CD4-positive, alpha-beta T cell treated with Interleukin-15 for 1 hour (primary cell): ENCODE measurements at places on chromosomes 16 and 17.

DNA sequence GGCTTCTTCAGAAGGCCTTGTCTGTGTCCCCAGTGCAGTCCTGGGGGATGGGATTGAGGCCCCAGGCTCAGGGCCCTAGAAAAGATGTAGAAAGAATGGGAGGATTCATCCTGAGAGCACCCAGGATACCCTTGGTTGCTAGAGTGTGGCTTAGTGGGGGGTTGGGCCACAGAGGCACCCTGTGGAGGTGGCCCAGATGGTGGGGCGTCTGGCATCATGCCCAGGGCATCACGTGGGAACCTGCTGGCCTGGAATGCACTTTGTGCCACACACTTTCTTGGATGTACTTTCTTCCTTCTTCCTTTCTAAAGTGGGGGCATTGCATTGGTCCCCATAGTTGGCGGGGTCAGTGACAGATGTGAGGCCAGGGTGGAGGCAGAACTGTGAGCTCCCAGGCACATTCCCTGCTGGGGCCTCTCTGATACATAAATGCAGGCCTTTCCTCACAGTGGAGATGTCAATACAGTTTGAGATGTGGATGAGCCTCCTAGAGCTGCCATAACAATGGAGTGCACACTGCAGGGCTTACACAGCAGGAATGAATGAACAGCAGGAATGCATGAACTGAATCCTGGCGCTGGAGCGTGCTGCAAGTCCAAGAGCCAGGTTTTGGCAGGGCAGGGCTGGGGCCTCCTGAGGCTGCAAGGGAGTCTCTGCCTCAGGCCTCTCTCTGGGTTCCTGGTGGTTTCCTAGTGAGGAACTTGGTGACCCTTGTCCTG, 43.3 kb downstream of the MGAT5B start:
- DNase-seq = no peak

DNA sequence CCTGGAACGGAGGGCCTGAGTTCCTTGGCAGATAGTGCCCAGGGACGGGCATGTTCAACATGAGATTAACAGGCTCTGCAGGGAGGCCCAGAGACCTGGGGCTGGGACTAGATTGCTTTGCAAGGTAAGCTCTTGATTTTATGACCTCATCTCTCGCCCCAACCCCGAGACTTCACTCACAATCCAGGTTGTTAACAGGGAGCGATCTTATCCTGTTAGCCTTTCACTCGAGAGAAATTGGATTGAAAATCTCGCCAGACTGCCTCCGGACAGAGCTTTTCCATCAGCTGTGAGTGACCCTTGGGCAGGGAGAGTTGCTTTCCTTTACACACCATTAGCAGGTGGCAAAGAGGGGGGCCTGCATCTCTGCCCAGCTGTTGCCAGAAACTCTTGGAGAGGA, 521.7 kb upstream of the EEF2KMT start:
- no peak for DNase-seq

- DNase-seq = no peak
These were observed 5.5 kb upstream of the RDM1 start for GRCh38 chr17:35936063-35936462.

- no peak for DNase-seq
These were observed 22.6 kb upstream of the NGFR start for GRCh38 chr17:49472527-49472926.

DNA sequence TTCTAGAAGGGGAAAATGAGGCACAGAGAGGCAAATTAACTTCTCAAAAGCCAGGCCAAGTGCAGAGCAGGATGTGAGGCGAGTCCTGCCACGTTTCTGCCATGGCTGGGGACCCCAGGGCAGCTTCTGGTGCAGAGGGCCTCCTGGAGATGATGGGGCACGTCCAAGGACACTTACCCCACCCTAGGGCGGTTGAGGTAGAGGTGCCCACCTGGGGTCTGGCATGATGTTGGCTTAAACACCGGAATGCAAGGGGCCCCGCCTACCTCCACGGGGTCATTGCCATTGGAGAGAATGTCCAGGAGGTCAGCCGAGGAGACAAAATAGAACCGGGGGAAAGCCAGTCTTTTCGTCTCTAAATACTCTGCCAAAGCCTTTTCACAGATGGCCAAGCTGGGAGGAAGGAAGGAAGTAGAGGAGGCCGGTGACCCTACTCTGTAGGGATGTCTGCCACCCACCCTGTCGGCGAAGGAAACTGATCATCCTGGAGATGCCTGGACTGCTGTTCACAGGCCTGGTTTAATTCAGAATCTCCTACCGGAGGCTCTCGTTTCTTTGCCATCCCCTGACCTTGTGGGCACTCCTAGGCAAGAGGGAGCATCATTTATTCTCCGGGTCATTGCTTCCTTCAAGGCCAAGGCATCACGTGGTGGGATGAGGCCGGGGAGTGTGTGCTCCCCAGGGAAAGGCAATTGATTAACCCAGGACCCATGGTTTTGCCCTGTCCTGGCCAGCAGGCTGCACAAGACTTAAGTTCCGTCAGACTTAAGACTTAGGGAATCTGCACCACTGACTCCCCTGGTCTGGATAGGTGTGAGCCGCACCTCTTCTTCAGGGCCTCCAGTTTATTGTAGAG, 70.5 kb downstream of the DNAH17 start:
- DNase-seq = no peak

- no peak for DNase-seq
These were observed 1.3 kb downstream of the PLXDC1 start for GRCh38 chr17:39150104-39150634.

GRCh38 chr16:30119428-30119827, 3.6 kb downstream of the MAPK3 start:
- DNase-seq = no peak

DNA sequence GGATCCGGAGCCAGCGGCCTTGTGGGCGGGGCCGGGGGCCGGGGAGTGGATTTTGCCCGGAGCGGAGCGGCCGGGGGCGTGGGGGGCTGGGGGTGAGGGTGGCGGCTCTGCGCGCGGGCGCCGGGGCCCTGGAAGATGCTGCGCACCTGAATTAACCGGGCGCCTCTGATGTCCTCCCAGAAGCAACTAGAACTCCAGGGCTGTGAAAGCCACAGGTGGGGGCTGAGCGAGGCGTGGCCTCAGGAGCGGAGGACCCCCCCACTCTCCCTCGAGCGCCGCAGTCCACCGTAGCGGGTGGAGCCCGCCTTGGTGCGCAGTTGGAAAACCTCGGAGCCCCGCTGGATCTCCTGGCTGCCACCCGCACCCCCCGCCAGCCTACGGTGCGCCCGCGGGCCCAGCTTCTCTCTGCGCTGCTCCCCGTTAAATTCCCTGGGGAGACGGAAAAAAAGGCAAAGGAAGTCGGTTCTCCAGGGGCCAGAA, 549 bp downstream of the SLC26A11 start:
- DNase-seq = no peak

- no peak for DNase-seq
These were observed 135.8 kb downstream of the CEP112 start for GRCh38 chr17:66056148-66056547.

GRCh38 chr17:13222975-13223374, 205.1 kb upstream of the ELAC2 start:
- no peak for DNase-seq

DNA sequence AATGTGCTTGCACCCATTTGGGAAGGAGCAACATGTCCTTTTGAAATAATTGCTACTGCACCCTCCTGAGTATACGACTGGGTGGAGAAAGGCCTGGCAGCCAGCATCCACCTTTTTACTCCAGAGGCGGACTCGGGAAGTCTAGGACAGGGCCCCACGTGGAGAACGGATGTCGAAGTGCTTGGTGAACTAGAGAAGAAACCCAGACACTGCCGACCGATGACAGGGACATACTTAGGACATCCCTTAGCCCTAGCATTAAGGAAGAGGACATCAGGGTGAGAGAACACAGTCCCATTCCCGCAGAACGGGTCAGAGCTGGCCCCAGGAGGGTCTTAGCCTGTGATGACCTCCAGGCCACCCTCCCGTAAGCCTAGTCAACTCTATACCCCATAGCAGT, 3.8 kb downstream of the YBX2 start:
- no peak for DNase-seq

DNA sequence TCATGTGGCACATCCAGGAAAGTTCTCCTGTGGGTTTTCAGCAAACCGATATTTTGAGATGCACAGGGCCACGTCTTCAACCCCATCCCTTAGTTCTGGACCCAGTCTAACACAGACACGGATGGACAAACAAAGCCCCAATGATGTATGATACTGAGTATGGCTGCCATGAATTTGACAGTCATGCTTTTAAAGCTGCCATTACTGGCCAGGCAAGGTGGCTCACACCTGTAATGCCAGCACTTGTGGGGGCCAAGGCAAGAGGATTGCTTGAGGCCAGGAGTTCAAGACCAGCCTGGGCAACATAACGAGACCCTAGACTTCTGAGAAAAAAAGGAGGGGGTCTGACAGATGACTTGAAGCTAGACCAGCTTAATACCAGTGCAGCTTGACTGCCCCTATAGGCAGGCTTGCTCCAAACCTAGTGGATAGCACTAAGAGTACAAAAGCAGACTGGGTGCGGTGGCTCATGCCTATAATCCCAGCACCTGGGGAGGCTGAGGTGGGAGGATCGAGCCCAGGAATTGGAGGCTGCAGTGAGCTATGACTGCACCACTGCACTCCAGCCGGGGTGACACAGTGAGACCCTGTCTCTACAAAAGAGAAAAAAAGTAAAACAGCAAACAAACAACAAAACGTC, 10.8 kb upstream of the ZNF629 start:
- no peak for DNase-seq

- no peak for DNase-seq
These were observed 16.4 kb downstream of the GJD3 start for GRCh38 chr17:40348136-40348504.

DNA sequence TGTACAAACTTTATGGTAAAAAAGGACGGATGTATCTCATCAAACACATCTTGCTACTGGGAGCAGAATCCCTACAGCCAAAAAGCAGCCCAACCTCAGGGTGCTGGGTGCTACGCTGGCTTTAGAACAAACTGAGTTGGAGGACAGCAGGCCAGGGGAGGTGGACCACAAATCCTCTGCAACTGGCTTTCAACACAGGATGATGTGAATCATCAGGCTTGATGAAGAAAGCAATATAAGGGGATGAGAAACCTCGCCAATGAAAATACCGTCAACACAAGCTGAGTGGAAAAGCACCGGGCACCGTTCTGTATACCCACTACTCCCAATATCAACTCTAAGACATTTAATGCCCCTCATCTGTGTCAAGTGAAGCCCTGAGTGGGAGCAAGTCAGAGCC, 14.3 kb downstream of the HBQ1 start:
- no peak for DNase-seq

- DNase-seq = no peak
These were observed 10.5 kb downstream of the TSPOAP1 start for GRCh38 chr17:58318065-58318481.

DNA sequence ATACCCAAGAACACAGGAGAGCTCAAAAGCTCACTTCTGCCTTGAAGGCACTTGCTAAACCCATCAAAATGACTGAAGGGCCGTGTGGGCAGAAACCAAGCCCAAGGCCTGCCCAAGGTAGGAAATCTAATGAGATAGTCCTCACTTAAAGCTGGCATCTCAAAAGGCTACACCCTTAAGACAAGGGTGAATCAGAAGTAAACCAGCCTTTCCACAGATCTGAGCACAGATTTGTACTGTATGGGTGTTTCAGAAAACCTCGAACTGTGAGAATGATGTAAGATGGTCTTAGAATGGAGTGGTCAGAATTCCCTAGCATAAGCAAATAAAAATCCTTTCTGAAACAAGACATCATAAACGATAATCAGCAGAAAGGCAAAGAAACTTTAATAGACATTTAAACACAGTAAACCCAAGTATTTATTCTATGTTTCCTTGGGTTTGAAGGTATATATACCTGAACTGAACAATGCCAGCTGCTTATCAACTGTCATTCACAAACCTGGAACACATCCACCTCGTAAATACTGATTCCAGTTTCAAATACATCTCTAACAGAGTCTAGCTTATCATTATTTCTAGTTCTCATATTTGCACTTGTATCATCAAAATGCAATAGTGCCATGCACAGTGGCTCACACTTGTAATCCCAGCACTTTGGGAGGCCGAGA, 37.8 kb downstream of the GLG1 start:
- no peak for DNase-seq
